Activated CD8-positive, alpha-beta T cell treated with anti-CD3 and anti-CD28 coated beads for 36 hours (primary cell): ENCODE measurements at places on chromosomes 7 and 10. TPM values are rescaled to one million over a fixed set of nuclear protein-coding genes. Genes with fewer than 3 reads are reported as not detected.

Gene DYNC1I1
- not detected for total RNA-seq

- H3K27me3 ChIP-seq = no peaks in the 10 kb centered on the region
- no peak overlapping the region for H3K27ac ChIP-seq
- no peak for DNase-seq
- peaks cover 2% of the 10 kb centered on the region for H3K36me3 ChIP-seq
These were observed 263.6 kb upstream of the LRGUK start for GRCh38 chr7:133863362-133864061.

Gene CRTAC1
- not detected for total RNA-seq

GRCh38 chr10:49457686-49458085, 61.8 kb upstream of the DRGX start:
- H3K27ac ChIP-seq = no peak overlapping the region
- H3K36me3 ChIP-seq = peaks cover 66% of the 10 kb centered on the region
- H3K27me3 ChIP-seq = no peaks in the 10 kb centered on the region
- DNase-seq = no peak
- H3K4me3 ChIP-seq = no peak overlapping the region

DNA sequence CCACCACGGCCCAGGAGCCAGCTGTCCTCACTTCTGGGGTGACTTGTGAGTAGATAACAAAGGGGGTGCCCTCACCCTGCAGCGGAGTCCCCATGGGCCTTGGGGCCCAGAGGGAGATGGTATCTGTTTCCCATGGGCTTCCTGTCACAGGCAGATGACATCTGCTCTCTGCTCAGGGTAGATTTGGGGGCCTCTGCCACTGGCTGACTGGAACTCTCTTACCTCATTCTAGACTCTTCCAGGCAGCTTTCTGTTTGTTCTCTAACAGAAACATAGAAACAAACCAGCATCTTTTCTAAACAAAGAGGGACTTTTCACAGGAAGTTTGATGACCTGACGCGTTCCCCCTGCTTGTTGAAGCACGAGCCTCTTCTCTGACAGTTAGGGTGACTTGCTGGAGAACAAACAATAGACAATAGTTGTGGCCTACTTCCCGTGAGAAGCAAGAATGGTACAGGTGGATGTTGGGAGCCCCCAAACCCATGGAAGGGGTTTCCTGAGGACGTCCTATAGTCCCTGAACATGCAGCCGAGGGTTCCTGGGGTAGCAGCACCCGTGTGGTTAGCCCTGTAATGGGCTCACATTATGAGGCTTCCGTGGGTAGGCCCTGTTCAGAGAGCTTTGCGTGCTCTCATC, 61.6 kb downstream of the GRK5 start:
- H3K4me3 ChIP-seq = peak overlapping the region; percentile 40
- peak; percentile 77 for DNase-seq
- no peaks in the 10 kb centered on the region for H3K27me3 ChIP-seq
- peaks cover 45% of the 10 kb centered on the region for H3K4me1 ChIP-seq
- H3K27ac ChIP-seq = peak overlapping the region; percentile 91
- peaks cover 7% of the 10 kb centered on the region for H3K36me3 ChIP-seq

Gene FXYD4
- total RNA-seq = not detected

Gene CALHM3
- total RNA-seq = not detected

- no peaks in the 10 kb centered on the region for H3K36me3 ChIP-seq
- no peak overlapping the region for H3K4me3 ChIP-seq
- no peaks in the 10 kb centered on the region for H3K4me1 ChIP-seq
- no peak overlapping the region for H3K27ac ChIP-seq
These were observed 156.2 kb downstream of the GRID1 start for GRCh38 chr10:86210416-86210815.

- no peak overlapping the region for H3K4me3 ChIP-seq
- H3K4me1 ChIP-seq = peaks cover 77% of the 10 kb centered on the region
- H3K27ac ChIP-seq = peak overlapping the region; percentile 92
These were observed 8.7 kb downstream of the HIPK2 start for GRCh38 chr7:139769066-139769465.

DNA sequence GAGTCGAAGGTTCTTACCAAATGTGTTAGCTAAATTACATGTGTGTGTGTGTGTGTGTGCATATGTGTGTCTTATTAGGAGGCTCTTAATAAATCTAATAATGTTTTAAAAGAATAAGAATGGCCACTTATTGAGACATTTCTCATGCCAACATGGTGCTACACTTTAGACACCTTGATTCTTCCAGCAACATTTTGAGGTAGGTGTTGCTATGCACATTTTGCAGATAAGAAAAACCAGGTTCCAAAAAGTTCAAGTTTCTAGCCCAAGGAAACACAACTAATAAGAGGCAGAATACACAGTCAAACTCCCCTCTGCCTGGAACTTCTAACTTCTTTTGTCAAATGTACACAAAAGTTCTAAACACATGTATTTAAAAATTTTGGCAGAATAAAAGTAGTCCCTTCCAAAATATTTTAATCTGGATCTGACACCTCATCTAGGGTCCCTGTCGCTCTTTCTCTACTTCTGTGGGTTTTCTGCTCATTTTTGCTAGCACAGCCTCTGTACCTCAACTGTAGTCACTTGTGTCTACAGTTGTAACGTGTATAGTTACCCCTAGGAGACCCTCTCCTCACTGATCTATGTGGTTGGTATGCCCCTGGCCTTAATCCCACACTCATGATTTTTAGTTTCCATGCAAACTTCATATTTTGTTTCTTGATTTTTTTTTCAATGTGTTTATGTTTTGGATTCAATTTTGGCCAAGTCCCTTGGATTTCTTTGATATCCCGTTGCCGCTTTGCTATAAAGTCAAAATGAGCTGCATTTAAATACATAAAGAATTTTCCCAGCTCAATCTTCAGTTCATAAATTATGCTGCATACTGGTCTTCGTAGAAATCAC, 4.3 kb downstream of the ANKRD1 start:
- H3K27ac ChIP-seq = no peak overlapping the region
- no peak overlapping the region for H3K4me3 ChIP-seq
- peaks cover 2% of the 10 kb centered on the region for H3K4me1 ChIP-seq

GRCh38 chr10:2938869-2939268, 128.5 kb upstream of the PFKP start:
- DNase-seq = no peak
- H3K4me3 ChIP-seq = no peak overlapping the region
- no peaks in the 10 kb centered on the region for H3K4me1 ChIP-seq
- H3K27ac ChIP-seq = no peak overlapping the region

Gene FAM131B
- 2.7 TPM for total RNA-seq

- H3K27me3 ChIP-seq = peaks cover 4% of the 10 kb centered on the region
- no peak overlapping the region for H3K27ac ChIP-seq
These were observed 30.2 kb upstream of the ABI1 start for GRCh38 chr10:26890956-26891355.

Gene SP8
- not detected for total RNA-seq

GRCh38 chr10:49534670-49535381, 4.1 kb downstream of the ERCC6 start:
- no peak overlapping the region for H3K4me3 ChIP-seq
- H3K36me3 ChIP-seq = peaks cover 26% of the 10 kb centered on the region
- peak; percentile 43 for DNase-seq
- peak overlapping the region; percentile 74 for H3K27ac ChIP-seq

Gene ANKRD26
- total RNA-seq = 8.3 TPM

Gene MYOF
- 4.9 TPM for total RNA-seq

Gene GDF10
- total RNA-seq = 1.4 TPM

Gene HMX3
- 0.69 TPM for total RNA-seq

GRCh38 chr10:110260746-110261477, 43.8 kb downstream of the SMNDC1 start:
- H3K27ac ChIP-seq = no peak overlapping the region
- peaks cover under 1% of the 10 kb centered on the region for H3K36me3 ChIP-seq
- no peak overlapping the region for H3K4me3 ChIP-seq
- no peaks in the 10 kb centered on the region for H3K4me1 ChIP-seq

- no peak for DNase-seq
- H3K36me3 ChIP-seq = no peaks in the 10 kb centered on the region
- peaks cover 42% of the 10 kb centered on the region for H3K27me3 ChIP-seq
- no peak overlapping the region for H3K27ac ChIP-seq
These were observed 6.0 kb upstream of the ELFN1 start for GRCh38 chr7:1663857-1664651.

DNA sequence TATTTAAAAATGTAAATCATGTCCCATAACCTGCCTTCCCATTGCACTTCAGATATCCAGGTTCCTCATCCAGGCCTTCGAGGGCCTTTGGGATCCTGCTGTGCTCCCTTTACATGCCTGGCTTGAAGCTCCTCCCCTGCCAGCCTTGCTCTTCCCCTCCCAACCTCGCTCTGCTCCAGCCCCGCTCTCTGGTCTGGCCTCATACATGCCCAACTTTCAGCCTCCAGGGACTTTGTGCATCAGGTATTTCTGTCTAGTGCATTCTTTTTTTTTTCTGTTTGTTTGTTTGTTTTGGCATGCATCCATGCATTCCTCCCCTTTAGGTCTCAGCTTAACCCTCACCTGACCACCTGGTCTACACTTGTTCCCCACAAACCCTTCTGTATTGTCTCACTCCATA, 160.3 kb downstream of the SNX10 start:
- no peaks in the 10 kb centered on the region for H3K36me3 ChIP-seq
- H3K4me1 ChIP-seq = no peaks in the 10 kb centered on the region
- no peak overlapping the region for H3K4me3 ChIP-seq
- H3K27ac ChIP-seq = no peak overlapping the region
- no peak for DNase-seq

- DNase-seq = no peak
- H3K4me1 ChIP-seq = peaks cover 5% of the 10 kb centered on the region
- H3K27ac ChIP-seq = no peak overlapping the region
- no peaks in the 10 kb centered on the region for H3K36me3 ChIP-seq
- H3K27me3 ChIP-seq = peaks cover 3% of the 10 kb centered on the region
These were observed 17.5 kb downstream of the TSPAN15 start for GRCh38 chr10:69468751-69469089.

Gene EN2
- total RNA-seq = not detected

- no peaks in the 10 kb centered on the region for H3K36me3 ChIP-seq
- H3K4me3 ChIP-seq = no peak overlapping the region
- no peak overlapping the region for H3K27ac ChIP-seq
- H3K4me1 ChIP-seq = no peaks in the 10 kb centered on the region
These were observed 160.6 kb downstream of the FGFR2 start for GRCh38 chr10:121437596-121437995.

DNA sequence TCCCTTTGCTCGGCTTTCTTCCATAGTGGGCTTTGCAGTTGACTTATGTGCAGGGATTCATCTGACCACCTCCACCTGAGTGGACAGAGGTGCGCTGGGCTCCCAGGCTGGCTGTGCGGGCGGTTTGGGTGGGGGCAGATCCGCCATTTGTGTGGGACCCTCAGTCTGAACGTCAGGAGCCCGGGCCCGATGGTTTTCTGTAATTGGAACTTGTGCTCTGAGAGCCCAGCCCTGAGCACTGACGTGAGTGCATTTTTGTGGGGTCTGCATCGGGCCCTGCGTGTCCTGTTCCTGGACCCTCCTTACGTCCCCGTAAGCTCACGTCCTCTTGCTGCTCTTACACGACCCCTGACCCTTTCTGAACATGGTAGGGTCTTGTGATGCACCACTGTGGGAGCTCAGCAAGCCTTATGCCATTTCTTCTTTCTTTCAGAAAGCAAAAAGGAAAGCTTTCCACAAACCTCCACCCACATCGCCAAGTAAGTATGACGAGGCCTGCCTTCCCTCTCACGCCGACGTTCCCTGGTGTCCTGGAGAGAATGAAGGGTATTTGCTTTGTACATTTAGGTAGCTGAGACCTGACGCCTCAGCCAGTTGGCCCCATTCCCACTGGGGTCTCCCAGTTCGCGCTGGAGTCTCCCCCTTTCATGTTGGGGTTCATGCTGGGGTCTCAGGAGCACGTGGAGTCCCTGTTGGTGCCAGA, 9.9 kb downstream of the IQCE start:
- no peak overlapping the region for H3K27ac ChIP-seq
- no peaks in the 10 kb centered on the region for H3K27me3 ChIP-seq
- DNase-seq = no peak
- H3K36me3 ChIP-seq = no peaks in the 10 kb centered on the region
- peaks cover 6% of the 10 kb centered on the region for H3K4me1 ChIP-seq

DNA sequence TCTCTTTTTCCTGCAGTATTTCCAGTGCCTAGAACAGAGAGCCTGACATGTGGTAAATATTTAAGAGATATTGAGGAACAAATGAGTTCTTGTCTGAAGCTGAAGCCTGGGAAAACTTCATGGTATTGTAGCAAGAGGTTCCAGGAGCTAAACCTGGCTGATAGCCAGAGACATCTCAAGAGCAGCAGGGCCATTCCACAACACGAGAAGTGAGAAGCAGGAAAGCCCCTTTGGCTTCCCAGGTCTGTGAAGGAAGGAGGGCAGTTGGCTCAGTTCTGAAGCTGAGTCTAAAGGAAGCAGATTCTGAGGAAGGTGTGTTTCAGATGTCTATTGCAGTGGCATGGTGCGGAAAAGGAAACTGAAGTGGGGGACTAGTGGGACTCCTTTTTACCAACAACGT, 63.8 kb upstream of the FAM204A start:
- no peaks in the 10 kb centered on the region for H3K36me3 ChIP-seq
- no peaks in the 10 kb centered on the region for H3K4me1 ChIP-seq
- no peak overlapping the region for H3K4me3 ChIP-seq
- no peak for DNase-seq

- no peak overlapping the region for H3K27ac ChIP-seq
- H3K4me3 ChIP-seq = no peak overlapping the region
- no peak for DNase-seq
- H3K27me3 ChIP-seq = no peaks in the 10 kb centered on the region
- H3K36me3 ChIP-seq = no peaks in the 10 kb centered on the region
These were observed 334.8 kb upstream of the GALNT17 start for GRCh38 chr7:70797109-70797514.

GRCh38 chr7:36925207-36925606, 200.9 kb upstream of the AOAH start:
- no peak overlapping the region for H3K4me3 ChIP-seq
- H3K36me3 ChIP-seq = peaks cover 37% of the 10 kb centered on the region
- peak overlapping the region; percentile 15 for H3K27ac ChIP-seq
- DNase-seq = no peak

Gene ATP6V1F
- total RNA-seq = 109 TPM

DNA sequence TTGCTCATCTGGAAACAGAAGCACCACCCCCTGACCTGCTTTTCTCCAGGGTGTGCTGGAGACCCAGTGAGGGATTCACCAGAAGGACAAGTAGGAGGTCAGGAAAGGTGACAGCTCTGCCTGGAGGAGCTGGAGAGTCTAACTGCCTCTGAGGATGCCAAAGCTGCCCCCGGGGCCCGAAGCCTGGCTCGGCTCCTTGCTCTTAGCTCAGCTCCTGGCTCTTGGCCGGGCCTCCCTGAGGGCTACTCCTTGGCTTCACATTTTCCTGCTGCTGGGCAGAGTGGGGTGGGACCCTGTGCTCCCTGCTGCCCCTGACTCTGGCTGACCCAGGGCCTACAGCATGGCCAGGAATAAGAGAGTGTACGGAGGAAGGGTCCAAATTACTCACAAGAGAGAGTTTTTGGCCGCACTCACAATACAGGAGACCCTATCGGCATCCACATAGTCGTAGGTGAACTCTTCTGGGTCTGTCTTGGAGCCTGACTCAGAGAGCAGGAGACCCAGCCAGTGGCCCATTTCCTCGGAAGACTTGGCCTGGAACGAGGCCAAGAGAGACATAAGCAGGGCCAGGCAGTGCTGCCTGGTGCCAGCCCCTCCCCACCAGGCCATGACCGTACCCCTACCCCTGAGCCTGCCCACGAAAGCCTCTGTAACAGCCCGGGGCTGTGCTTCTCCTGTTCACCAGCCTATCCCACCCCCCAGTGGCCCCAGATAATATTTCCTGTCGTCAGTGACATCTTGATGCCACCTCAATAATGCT, 63.1 kb downstream of the VWA2 start:
- H3K4me3 ChIP-seq = no peak overlapping the region
- no peak overlapping the region for H3K27ac ChIP-seq
- H3K36me3 ChIP-seq = peaks cover 5% of the 10 kb centered on the region
- H3K4me1 ChIP-seq = peaks cover 9% of the 10 kb centered on the region
- DNase-seq = no peak

Gene CLDN3
- total RNA-seq = not detected
